ENCODE measurements at places on chromosomes 7 and 10. TPM values are rescaled to one million over a fixed set of nuclear protein-coding genes. Genes with fewer than 3 reads are reported as not detected.

The TMEM176A gene
- total RNA-seq: not detected

The ANKRD7 gene
- total RNA-seq: 0.55 TPM

DNA sequence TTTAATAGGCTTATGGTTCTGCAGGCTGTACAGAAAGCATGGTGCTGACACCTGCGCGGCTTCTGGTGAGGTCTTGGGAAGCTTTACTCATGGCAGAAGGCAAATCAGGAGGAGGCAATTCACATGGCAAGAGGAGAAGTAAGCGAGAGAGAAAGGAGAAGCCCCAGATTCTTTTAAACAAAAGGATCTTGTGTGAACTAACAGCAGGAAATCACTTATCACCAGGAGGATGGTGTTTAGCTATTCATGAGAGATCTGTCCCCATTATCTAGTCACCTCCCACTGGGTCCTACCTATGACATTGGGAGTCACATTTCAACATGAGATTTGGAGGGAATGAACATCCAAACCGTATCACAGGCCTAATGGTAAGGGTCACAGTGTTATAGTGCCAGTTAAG, 678.0 kb upstream of the KCND2 start:
- no peak for DNase-seq

DNA sequence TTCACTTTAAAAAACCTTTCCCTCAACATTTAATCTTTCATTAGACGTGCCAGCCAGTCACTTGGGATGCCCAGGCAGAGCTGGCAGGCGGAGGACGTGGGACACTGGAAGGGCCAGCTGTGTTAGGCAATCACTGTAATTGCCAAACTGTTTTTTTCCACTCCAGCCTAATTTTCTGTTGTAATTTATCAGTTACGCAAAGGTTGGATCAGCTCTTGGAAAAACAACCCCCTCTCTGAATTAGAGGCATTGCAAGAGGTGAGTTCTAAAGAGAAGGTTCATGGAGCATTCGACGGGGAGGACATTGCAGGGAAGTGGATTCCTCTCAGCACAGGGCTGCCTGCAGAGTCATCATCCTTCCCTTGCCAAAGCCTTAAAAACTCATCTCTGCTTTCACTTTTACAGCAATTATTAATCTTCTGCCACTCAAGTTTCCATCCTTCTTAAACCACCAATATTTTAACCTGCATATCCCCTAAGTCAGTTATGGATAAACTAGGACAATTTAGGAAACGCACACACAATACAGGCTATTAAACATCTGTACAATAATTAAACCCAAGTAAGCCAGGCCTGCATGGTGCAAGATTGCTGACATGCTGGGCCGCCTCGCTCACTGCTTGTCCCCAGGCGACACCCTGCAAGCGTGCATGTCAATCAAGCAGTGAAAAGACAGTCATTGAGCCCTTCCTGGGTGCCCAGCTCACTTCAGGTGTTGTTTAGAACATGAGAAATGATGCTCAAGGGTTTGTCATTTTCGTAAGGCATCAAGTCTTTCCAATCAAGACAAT, 272.3 kb upstream of the RNF32 start:
- no peak for DNase-seq
